ENCODE measurements at places on chromosomes 4 and X.

DNA sequence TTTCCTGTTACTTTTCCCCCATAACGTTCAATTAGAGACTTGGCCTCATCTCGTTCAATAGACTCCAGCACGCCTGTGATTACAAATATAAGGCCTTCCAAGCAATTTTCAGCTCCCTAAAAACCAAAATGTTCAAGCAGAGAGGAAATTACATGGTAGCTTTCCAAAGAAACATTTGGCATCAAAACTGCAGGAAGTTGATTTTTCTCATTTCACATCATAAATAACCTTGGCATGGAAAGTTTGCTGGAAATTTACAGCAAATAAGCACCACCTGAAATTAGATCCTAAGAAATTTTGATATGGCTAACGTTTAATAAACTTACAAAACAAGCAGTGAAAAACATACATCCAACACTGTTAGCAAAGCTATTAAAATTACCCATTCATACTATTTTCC, 53.3 kb downstream of the RFC1 start:
- no peak for DNase-seq

GRCh38 chr4:143961075-143961474, 55.7 kb upstream of the GYPE start:
- DNase-seq = no peak

- DNase-seq = no peak
These were observed 2.2 kb upstream of the SLC38A5 start for GRCh38 chrX:48472225-48472624.

GRCh38 chr4:69995526-69996016, at the start of gene STATH:
TSS of gene STATH (plus strand) at chr4:69995966. CDS start at chr4:69998438, 2,472 bp downstream.
- DNase-seq = no peak

DNA sequence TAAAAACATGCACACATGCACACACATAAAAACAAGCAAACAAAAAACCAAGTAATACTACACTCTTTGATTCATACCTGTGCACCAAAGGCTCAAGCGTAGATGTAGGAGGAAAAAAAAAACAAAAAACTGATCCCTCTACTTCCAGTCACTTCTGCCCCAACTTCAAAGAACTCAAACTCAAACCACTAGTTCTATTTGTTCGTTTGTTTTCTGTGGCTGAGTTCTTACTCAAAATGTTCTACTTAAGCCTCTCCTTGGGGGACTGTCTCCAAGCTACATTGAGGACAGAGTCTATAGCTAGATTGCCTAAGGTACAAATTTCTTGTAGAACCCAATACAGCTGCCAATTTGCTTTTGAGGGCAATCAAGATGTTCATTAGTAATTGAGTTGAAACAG, 171.0 kb upstream of the ATOH1 start:
- no peak for DNase-seq

- DNase-seq = no peak
These were observed 41.5 kb downstream of the GPM6A start for GRCh38 chr4:175770555-175770954.

DNA sequence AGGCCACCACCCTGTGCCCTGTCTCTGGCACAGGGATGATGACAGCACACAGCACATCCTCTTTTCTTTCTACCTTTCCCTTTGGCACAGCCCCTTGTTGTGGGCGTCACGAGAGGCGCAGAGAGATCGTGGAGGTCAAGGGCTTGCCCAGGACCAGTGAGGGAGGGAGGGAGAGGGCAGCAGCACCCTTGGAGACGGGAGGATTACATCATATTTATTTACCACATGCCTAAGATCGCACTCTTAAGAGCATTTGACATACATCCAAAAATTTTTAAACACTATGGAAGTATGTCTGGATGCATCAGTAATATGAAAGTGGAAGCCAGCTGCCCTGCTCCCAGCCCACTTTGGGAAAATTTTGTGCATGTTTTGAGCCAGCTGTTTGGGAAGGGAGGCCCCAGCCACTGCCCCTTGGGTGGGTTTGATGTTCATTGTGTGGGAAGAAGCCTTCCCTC, 12.7 kb downstream of the WFS1 start:
- no peak for DNase-seq

- no peak for DNase-seq
These were observed 15.1 kb downstream of the TRAPPC2 start for GRCh38 chrX:13719192-13719856.

GRCh38 chr4:67130411-67130810, 414.9 kb downstream of the CENPC start:
- DNase-seq = no peak

DNA sequence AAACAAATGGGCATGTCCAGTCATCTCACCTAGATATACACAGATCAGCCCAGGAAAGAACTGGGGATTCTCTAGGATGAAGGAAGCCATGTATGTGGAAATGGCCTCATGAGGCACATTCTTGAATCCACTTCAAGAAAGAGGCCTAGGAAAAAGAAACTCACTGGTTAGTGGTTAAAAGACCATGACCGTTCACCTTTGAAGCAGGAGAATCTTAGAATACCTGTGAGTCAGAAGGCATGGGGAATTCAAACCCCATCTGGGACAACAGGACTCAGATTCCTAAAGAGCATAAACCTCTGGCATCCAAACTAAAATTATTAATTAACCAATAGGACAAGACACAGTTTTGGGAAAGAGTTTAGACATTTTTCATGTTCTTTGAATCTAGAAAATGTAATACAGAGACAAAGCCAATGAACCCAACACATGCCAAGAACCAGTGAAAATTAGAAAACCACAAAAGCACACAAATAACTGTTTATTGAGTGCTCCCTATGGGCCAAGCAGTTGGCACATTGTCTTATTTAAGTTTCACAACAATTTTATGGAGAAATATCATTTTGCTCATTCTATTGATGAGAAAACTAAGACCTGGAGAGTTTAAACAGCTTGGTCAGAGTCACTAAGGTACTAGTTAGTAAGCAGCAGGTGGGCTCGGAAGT, 97.5 kb downstream of the NPNT start:
- no peak for DNase-seq

GRCh38 chr4:181619651-181620050, 623.6 kb upstream of the TENM3 start:
- no peak for DNase-seq

GRCh38 chrX:68865300-68865699, 36.5 kb downstream of the EFNB1 start:
- no peak for DNase-seq

DNA sequence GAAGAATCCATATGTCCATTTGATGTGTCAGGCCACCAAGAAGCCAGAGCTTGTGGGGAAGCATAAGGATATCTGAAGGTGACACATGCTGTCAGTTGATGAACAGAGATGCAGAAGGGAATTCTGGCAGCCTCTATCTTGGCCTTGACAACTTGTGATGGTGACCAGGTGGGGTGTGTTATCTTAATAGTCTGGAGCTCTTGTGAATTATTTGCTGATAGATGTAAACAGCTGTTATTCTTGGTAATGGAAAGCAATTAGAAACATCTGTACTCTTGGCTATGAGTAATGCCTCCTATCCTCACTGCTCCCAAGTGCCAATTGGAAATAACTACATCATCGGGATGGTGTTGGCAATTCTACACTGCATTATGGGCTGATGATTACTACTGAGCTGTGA, 51.9 kb downstream of the NAA11 start:
- no peak for DNase-seq

GRCh38 chrX:48917139-48918001, 1.5 kb downstream of the PIM2 start:
- DNase-seq = peak; percentile 72

DNA sequence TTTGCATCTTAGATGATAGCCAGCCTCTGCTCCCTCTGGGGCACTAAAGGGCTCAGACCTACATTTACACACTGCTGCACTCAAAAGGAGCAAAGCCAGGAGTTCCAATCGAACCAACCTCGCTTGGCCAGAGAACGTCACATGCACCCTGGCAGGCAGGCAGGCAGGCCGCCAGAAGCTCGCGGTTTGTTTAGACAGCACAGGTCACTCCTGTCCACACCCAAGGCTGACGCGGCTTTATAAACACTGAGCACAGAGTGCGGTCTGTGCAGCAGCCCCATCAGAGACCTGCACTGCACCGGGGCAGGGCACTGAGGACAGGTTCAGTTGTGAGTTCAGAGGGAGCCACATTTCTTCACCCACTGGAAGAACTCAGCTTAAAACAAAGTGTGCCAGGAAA, 143.9 kb downstream of the BCOR start:
- peak; percentile 43 for DNase-seq

DNA sequence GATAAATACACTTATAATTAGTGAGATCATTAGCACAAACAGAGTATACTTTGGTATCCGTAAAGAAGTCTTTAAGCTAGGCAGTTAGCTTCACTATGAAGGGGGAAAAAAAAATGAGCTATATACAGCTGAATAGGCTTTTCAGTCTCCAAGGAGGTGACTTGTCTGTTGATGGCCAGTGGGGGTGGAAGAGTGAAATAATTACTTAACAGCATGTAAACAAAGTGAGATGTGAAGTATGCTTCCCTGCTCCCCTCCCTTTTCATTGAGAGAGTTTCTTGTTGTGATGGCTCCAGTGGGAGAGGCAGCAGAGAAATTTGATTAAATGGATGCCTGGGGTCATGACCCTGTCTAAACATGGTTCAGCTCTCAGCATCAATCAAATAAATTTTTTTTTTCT, 180.9 kb downstream of the DACH2 start:
- DNase-seq = no peak

DNA sequence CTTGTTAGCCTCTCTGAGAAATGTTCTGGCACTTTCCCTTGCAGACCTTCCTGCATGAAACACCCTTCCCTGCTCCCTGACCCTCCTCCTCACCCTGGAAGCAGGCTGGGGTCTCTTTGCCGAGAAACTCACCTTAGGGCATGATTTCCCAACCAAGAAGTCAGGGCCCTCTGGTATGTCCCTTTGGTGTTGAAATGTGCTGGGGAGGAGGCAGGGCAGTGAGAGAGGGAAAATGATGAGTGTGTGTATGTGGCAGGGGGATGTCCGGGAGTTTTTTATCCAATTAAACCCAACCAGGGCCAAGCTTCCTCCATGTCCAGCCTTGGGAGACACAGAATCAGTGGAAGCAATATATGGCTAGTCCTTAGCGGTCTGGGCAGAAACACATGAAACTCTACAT, 5.1 kb downstream of the ELF4 start:
- no peak for DNase-seq

DNA sequence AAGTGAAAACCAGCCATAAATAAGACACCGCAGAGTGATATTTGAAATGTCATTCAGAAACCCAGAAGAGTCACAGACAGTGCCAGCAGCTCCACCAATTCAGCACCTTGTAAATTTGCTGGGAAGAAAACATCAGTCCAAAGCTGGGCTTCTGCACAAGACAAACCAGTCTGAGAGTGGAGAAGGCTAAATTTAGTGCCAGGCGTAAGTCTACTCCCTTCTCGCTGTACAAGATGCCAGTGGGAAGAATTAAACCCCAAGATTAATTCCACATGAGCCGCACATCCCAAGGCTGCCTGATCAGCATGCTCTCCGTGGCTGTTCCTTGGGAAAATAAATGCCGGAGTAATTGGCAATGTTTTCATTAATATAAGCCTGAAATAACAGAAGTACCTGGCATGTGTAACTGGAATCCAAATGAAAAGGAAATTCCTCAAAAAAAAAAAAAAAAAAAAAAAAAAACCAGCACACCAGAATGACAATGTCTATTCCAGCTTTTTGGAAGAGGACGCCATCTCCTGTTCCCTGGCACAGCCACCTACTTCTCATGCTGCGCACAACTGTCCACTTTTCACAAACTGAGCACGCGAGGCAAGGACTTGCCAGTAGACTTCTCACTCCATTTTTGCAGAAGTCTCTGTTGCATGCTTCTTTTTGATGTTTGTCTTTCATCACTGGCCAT, 95.5 kb downstream of the NSUN7 start:
- DNase-seq = no peak

- DNase-seq = no peak
These were observed 47.3 kb upstream of the NSG1 start for GRCh38 chr4:4339504-4340085.

GRCh38 chr4:109298279-109299010, 4.0 kb downstream of the COL25A1 start:
- no peak for DNase-seq

DNA sequence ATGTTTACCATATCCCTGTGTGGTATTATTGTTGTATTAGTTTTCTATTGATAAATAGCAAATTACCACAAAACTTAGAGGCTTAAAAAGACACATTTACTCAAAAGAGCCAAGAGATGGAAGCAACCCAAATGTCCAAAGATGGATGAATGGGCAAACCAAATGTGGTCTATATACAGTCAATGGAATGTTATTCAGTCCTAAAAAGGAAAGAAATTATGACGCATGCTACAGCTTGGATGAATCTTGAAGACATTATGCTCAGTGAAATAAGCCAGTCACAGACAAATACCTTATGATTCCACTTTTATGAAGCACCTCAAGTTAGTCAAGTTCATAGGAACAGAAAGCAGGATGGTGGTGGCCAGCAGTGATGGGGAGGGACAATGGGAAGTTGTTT, 144.7 kb downstream of the QDPR start:
- DNase-seq = no peak

DNA sequence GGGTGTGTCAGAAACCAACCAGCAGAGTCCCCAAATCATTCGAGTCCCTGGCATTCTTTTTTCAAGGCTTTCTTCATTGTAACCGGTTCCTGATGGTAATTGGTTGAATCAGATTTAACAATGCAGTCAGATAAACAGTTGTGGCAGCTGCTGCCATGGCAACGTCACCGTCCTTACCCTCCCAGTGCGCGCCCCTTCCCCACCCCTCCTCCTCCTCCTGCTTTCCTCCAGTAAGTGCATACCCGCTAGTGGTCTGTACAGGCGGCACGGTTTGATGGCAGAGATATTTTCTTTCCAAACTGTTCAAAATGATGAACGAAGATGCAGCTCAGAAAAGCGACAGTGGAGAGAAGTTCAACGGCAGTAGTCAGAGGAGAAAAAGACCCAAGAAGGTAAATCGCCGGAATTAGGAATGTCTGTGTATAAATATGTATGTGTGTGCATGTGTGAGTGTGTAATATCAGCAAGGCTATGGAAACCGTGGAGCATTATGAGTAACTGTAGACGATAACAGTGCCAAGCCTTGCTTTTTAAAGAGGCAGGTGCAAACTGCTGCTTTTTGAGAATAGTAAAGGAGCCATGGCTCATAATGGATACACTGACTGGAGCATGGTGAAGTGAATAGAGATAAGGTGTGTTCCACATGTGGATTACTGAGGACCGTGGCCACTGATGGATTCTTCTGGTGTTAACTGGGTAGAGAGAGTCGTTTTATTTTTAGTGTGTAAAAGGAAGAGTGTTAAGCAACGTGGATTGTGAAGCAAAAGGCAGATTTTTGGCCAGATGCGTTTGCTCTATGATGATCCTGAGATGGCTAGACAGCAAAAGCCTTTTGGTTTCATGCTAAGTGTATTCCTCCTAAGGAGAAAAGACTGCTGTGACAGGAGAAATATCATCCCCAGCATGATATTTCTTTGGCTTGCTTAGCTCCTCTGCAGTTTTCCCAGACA, at the start of gene ANK2:
TSS of gene ANK2 (plus strand) at position 233 of the 950 bp plus-strand sequence. CDS start at position 309, 76 bp downstream.
- DNase-seq = no peak
